Kidney (tissue), 22 donors: ENCODE measurements at places on chromosomes 2 and 18.

- no peak for DNase-seq
Observed at GRCh38 chr2:201126308-201127151, 10.6 kb downstream of the CFLAR start.

DNA sequence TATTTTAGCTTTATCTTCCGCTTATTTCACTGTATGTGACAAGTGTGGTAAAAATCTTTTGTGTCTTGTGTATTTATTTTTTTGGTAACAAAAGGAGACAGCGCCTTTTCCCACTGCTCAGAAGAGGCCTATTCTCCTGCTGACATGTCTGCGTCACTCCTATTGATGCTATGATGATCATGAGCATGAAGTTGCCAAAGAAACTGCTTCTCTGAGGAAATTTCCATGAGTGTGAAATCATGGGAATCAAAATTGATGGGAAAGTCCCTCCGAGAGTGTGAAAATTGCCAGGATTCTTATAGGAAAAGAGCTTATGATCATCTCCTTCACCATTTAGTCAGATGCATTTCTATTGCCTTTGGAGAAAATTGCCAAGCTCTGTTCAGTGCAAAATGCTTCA, 36.5 kb upstream of the DARS1 start:
- DNase-seq, result no peak

GRCh38 chr2:82124629-82125028, 1820.1 kb upstream of the LRRTM1 start:
- no peak for DNase-seq

DNA sequence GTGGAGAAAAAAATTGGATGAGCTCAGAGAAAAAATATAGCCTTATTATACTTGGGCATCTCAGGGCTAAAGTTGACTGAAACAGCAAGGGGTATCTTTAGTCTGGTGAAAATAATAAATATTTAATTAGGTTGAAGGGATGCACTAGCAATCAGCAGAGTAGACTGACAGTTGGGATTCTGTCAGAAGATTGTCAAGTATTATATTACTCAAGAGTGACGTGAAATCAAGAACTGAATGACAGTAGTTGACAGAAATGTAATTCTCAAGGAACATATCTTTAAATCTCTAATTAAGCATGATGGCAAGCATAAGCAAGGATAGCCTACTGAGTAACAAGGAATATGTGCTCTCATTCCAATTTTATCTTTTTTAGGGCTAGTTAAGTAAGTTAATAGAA, 1301.1 kb downstream of the DSC3 start:
- no peak for DNase-seq

- DNase-seq, result no peak
Observed at GRCh38 chr2:205582366-205582765, 99.9 kb upstream of the NRP2 start.

DNA sequence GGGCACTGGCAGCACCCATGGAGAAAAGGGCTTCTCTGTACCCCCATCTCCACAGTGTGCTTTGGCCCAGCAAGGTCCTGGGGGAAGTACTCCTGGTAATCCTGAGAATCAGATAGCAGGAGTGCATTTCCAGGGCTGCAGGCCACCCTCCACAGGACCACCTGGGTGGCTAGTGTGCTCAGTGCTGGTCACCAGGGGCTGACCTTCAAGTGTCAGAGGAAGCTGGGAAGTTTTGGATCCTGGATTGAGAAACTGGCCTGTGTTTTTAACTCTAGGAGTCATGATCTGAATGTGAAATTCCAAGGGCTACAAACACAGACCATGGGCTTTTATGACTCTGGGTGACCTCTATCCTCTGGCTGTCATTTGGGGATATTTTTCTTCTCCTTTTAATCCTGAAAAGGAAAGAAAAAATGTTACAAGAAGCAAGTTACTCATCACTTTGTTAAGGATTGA, 9.3 kb downstream of the RHOB start:
- DNase-seq, result peak; percentile 30

- DNase-seq, result no peak
Observed at GRCh38 chr2:238003234-238004031, 36.6 kb downstream of the UBE2F start.

DNA sequence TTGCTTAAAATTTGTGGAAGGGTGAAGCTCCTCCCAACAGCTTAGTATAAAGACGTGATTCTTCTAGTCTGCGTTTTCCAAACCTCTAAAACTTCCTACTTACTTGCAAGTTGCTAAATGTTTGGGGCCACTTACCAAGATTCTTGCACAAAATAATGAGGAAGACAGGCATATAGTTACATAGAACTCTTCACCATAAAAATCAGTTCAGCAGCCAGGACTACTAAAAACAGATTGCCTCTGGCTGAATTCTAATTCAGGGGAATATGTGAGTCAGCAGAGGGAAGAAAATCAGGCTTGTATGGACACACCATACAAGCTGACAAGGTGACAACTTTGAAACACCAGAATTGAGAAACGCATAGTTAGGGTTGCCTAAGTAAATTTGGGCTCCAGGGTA, 2.8 kb upstream of the PEX13 start:
- no peak for DNase-seq

DNA sequence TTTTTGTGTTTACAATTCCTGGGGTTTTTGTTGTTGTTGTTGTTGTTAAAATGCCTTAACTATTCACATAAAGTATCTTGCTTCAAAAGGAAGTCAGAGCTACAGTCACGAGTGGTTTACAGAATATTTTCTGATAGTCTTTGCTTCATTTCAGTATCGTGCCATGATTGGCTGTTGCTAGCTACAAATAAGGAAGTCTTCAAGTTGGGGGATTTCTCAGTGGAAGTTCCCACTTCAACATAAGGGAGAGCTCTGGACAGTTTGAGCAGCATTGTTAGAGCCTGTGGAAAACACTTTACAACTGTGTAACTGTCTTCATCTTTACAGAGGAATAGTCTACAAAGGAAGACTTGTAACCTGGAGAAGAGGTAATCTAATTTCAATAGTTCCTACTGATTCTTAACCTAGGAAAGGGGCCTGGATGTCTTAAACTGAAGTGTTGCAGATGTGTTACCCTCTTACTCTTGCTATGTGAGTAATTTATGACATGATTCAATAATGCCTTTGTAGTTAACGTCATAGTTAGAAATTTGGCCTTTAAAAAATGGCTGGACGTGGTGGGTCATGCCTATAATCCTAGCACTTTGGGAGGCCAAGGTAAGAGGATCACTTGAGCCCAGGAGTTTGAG, 23.4 kb upstream of the TANK start:
- peak; percentile 33 for DNase-seq

DNA sequence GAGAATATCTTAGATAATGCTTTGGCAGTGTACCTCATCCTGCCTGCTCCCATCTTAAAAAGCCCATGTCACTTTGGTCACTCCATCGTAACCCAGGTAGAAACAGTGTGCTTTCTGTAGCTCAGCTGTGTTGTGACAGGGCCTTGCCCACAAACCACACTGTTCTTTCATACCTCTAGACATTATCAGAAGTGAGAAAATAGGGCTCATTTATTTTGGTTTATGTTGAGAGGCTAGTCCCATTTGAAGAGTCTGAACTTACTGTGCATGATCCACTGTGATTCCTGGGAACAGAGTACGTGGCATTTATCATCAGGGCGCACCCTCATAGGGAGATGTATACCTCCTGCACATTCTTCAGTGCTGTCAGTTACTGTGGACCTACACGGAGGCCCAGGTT, 69.7 kb downstream of the FEZ2 start:
- DNase-seq, result no peak

GRCh38 chr18:9022397-9023155, 79.9 kb upstream of the NDUFV2 start:
- DNase-seq, result no peak

DNA sequence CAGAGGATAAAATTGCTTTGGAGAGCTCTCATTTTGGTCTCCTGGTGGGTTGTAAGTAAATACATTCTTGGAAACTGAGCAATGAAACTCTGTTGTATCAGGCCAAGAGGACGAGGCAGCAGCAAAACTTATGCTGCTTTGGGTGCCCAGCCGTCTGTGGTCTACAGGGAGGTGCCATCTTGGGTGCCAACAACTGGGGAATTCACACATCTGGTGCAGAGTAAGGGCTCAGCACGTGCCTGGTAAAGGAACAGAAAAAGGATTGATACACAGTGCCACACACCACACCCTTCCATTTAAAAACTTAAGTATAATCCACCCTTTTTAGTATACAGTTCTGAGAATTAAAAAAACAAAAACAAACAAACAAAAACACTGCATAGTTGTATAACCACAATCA, 221.9 kb downstream of the TSN start:
- DNase-seq, result no peak

- DNase-seq, result peak; percentile 39
Observed at GRCh38 chr2:218002845-218003180, at the start of gene TNS1. TNS1 (minus strand) TSS chr2:218002995; CDS start chr2:218002872, 123 bp downstream.

GRCh38 chr2:233061591-233062450, 1.7 kb downstream of the INPP5D start:
- peak; percentile 53 for DNase-seq

GRCh38 chr18:64294967-64295366, 146.1 kb upstream of the LINC00305 start:
- no peak for DNase-seq

DNA sequence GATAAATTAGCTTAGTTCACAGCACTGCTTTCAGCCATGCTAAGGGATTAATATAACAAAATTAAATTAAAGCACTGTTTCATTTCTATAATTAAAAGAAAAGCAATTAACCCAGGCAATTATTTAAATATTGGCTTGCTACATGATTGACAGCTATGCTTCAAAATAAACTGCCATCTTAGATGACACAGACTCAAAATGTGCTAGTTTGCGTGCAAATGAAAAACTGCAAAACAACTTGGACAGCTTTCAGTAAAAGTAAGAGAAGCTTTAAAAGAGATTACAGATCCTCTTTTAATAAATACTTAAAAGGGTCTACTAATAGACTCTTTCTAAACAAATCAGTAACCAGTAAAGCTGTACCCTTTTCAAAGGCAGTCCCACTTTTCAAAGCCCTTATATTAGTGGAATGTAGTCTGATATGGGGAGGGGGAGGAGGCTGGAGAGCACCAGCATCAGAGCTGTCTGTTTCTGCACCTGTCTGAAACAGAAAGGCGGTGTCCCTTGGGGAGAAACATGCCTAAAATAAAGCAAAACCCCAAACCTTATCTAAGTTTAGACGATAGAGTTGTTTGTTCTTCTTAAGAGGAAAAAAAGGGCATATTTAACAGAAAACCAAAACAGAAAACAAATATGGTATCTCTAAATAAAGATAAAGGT, 20.8 kb downstream of the EIF2AK3 start:
- DNase-seq, result no peak

DNA sequence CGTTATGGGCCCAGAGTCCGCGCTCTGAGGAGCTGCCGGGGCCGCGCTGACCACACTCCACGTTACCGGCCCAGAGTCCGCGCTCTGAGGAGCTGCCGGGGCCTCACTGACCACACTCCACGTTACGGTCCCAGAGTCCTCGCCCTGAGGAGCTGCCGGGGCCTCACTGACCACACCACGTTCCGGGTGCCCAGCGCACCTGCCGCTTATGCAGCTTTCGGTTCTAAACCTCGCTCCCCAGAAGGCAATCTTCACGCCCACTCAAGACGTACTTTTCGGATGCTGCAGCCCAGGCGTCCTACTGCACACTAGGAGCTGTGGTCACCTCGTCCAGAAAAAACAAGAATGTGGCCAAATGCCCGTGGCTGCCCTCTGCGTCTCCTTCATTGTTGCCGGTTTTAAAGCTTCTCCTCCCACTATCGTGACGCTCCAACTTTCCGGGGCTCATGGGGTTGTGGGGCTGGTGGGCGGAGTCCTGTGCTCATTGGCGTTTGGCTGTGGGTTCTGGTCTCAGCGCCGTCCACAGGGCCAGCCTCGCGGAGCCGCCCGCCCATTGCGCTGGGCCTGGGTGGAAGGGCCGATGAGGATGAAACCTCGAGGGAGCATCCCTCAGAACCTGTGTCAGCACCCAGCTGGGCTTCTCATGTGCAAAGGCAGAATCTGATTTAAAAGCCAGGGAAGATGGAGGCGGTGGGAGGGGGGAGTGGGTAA, 11.9 kb downstream of the KCNG2 start:
- DNase-seq, result no peak

DNA sequence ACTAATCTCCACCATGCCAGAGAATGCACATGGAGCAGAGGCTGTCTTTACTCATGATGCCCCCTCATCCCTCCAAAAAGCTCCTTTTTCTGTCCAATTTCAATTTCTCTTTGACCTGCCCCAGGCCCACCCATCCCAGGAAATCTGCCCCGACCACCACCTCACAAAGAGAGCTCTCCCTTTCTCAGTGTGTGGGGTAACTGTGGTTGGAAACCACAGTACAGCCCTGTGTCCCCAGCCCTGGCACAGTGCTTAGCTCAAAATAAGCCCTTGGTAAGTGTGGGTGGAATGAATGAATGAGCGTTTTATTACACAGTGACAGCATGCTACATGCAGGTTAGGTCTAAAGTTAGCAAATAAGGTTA, 43.7 kb upstream of the CAB39 start:
- no peak for DNase-seq
